Activated CD4-positive, alpha-beta memory T cell treated with anti-CD3 and anti-CD28 coated beads for 36 hours (primary cell): ENCODE measurements at places on chromosomes 3 and 15.
A peak's percentile ranks its signal among the peaks of the same experiment; 100 is the strongest.

GRCh38 chr15:45392584-45392855, 14.2 kb upstream of the GATM start:
- DNase-seq: no peak

DNA sequence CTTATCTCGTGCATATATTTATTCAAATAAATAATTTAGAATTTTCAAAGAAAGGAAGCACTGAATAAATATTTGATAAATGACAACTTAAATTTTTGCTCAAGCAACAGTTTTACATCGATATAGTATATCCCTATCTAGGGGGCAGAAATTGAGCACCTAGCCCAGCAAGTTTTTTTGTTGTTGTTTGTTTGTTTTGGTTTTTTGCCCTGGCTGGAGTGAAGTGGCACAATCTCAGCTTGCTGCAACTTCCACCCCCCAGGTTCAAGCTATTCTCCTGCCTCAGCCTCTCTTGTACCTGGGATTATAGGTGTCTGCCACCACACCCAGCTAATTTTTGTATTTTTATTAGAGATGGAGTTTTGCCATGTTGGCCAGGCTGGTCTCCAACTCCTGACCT, 42.4 kb downstream of the OIP5 start:
- no peak for DNase-seq

DNA sequence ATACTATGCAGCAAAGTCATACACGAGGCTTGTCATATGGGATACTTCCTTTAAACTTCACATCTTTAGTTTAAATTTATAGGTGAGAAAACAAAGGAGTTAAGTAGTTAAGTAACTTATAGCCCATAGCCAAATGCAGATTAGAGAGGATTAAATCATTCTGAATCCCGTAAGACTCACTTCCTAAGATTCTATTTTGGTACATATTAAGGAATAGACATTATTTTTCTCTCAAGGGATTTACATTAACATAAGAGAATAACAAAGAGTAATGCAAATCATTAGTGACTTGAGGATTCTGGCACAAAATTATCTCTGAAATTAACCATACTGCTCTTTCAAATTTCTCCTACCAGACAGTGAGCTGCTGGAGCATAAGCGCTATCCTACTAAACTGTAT, 747.4 kb upstream of the ARPP21 start:
- DNase-seq: no peak

DNA sequence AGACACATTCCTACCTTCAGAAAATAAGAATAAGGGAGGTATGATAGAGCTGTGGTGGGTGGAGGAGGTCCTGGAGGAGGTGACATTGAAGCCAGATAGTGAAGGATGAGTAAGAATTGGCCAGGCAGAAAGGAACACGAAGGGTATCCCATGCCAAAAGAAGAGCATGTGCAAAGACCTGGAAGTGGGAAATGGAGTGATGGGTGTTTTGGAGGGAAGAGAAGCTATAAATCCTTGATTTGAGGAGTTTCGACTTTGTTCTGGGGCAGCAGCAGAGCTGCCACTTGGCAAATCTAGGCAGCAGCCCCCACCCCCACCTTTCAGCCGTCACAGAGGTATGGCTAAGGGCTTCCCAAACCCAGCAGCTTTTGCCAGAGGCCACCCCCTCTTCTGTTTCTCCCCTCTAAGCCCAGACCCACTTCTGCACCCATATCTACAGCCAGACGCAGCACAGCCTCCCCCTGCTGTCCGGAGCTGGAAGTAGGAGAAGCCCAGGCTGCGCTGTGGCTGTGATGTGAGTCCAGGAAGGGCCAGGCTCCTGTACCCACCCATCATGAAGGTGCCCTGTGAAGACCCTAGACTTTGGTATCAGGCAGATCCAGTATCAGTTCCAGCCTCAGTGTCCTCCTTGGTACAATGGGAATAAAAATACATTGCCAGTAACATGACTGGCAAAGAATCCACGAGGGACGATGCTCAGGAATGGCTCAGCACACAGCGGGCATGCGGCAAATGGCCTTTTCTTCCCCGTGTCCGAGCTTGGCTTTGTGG, 188.7 kb upstream of the LINGO1 start:
- DNase-seq: peak; percentile 52

- no peak for DNase-seq
These were observed 24.5 kb downstream of the KCNMB2 start for GRCh38 chr3:178560759-178561158.

GRCh38 chr3:16060358-16060852, 114.1 kb upstream of the GALNT15 start:
- no peak for DNase-seq

DNA sequence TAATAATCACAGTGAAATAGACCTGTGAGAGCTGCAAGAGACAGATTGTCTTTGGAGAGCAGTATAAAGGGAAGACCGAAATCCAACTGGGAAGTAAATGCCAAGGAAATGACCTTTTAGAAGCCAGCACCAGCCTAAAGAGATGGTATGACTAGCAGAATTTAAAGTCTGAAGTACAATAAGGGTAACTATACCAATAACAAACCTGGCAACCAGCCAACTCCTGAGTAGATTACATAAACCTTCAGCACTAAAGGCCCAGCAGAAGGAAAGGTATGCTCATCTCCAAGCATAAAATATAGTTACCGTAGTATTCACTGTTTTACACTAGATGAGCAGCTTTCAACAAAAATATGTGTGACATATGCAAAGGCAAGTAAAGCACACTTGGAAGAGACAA, 155.1 kb upstream of the SATB1 start:
- no peak for DNase-seq
